Activated T-cell treated with anti-CD3 and anti-CD28 coated beads for 24 hours (primary cell): ENCODE measurements at places on chromosomes 3 and 15.

- DNase-seq: no peak
Observed at GRCh38 chr3:77096966-77097890, 57.3 kb downstream of the ROBO2 start.

- DNase-seq: no peak
Observed at GRCh38 chr3:138043266-138044029, 33.5 kb downstream of the CLDN18 start.

DNA sequence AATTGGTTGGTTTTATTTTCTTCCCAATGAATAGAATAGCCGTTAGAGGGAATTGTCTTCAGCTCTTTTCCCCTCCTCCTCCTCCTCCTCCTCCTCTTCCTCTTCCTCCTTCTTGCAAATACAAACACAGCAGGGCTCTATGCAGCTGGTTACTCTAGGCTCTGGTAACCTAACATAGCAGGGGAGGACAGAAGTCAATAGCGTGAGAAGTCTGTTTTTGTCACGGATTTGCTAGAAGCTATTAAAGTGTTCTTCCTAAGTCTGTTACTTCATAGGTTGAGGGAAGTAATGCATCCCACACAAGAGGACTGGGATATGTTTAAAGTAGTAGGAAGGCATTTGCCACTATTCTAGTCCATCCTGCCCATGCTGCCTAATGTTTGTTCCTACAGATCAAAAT lies 374.7 kb upstream of the TPRG1 start:
- DNase-seq: no peak

GRCh38 chr3:183230826-183231225 lies 22.2 kb upstream of the B3GNT5 start:
- DNase-seq: no peak

GRCh38 chr15:65254356-65254755 lies 32.3 kb downstream of the PARP16 start:
- no peak for DNase-seq

- no peak for DNase-seq
Observed at GRCh38 chr15:43867096-43867495, 40.3 kb downstream of the WDR76 start.

DNA sequence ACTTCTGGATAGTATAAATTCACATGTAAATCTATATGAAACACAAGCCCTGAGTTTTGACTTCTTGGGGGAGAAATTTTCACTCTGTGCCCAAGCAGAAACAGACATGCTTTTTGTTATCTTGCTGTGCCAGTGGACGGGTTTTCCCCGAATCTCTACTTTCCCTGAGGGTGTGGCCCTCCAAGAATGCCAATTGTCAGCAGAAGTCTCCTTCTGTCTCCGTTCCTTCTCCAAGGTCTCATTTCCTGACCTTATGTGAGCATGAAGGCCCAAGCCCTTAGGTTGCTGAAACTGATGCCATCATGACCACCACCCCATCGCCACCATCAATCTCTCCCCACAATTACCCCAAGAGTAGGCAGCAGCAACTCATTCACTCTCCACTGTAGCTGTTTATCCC lies 253.8 kb downstream of the XXYLT1 start:
- no peak for DNase-seq

- no peak for DNase-seq
Observed at GRCh38 chr3:10292505-10293419, at the start of gene GHRL. GHRL (minus strand) TSS chr3:10292947; CDS start chr3:10290180, 2,767 bp downstream.

- DNase-seq: no peak
Observed at GRCh38 chr3:197545571-197545970, 10.2 kb downstream of the BDH1 start.

DNA sequence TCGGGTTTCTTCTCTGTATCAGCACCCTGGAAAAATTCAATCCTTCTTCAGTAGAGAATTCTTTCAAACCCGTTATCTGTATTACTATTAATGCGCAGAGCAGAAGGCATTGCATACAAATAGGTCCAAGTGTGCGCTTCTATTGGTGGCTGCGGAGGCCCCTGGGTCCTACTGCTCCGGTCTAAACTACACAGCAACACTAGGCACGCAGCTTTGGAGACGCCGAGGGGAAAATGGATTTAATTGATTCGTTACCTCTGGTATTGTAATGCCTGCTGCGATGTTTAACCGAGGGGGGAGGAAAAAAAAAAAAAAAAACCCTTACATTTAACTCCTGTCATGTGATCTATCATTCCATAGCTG lies at the start of gene ROBO1:
Gene ROBO1, minus strand, starts transcription at position 94 of the 363 bp plus-strand sequence.
- DNase-seq: no peak

GRCh38 chr3:108251265-108251664 lies 29.0 kb upstream of the IFT57 start:
- no peak for DNase-seq

- no peak for DNase-seq
Observed at GRCh38 chr3:122886251-122886650, 91.4 kb downstream of the SLC49A4 start.

- no peak for DNase-seq
Observed at GRCh38 chr3:78972617-78973301, 795.0 kb downstream of the ROBO1 start.

GRCh38 chr3:74273091-74273490 lies 341.4 kb downstream of the CNTN3 start:
- DNase-seq: no peak

DNA sequence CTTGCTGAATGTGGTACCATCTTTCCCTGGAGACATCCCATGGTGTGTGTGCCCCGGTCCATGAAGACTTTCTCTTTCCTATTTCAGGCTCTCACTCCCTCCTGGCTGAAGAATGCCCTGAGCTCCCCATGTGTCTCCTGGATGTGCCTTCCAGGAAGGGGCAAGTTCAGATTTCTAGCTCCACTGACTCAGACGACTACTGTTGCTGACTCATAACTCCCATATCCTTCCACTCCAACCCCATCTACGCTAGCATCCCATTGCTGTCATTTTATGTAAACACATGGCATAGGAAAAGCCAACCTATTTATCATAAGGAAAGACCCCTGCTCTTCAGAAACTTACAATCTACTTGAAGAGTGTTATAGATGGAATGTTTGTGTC lies 95.0 kb downstream of the ADCY5 start:
- no peak for DNase-seq

DNA sequence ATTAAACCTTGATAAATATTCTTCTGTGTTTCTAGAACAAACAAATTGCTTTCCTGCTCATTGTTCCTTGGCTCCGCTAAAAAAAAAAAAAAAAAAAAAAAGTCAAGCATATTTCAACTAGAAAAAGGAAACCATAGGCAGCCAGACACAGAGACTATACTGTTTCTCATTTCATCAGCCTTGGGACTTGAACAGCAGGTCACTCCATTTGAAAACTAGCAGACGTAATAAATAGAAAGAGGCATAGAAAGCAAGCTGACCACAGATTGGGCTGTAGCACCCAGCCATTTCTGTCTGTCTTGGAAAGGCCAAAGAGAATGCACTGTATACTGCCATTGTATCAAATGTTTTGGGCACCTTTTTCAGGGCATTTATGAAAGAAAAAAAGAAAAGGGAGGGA lies 697.1 kb downstream of the NLGN1 start:
- DNase-seq: no peak

- DNase-seq: no peak
Observed at GRCh38 chr3:71547249-71548198, 36.0 kb downstream of the FOXP1 start.

DNA sequence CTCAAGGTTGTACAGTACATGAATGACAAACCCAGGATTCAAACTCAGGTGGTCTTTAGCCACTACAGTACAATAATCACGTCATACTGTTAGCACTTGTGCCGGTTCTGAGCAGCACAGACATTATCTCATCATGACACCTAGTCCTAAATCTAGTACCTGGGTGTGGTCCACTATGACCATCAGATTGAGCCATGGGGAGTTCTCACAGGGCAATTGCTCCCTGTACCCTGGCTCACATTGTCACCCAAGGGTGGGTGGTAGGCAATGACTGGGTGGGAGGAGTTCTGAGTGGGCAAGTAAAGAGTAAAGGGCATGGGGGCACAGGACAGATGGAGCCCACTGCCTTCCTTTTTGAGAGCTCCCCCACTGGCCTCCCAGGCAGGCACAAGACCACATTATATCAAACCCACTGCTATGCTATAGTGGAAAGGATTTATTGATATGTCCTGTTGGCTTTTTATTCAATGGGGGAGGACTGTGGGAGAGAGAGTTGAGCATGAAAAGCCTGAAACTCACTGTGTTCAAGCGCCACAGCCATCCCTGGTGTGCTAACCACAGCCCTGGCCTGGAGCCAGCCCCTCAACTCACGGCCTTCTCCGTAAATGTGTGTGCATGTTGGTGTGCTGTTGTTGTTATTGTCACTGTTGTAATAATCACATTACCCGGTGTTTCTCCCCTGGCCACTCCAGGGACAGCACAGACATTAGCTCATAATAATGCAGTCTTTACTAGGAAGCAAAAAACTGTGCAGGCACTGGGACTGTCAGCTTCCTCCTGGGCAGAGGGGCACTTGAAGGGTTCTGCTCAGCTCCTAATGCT lies 27.3 kb downstream of the ADCY5 start:
- no peak for DNase-seq

- DNase-seq: peak; percentile 6
Observed at GRCh38 chr15:73346735-73347312, 21.9 kb downstream of the HCN4 start.

GRCh38 chr3:194492001-194492400 lies 5.2 kb upstream of the ATP13A3 start:
- no peak for DNase-seq

- DNase-seq: no peak
Observed at GRCh38 chr15:48536681-48537091, 108.8 kb downstream of the FBN1 start.

DNA sequence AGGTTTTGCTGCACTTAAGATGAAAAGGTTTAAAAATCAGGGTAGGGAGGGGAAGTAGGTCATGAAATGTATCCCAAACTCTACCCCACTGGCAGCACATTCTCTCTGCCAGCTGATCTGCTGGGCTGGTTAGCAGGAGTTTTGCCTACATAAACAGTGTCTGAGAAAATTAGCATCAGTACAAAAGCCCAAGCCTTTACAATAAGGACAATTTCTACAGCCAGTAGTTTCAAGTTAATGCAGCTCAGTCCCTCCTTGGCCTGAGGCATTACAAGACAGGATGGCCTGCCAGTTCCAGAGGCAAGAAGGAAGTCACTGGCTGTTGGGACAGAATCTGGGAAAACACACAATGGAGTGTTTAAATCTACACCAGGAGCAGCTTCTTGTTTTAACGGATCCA lies 32.8 kb downstream of the NCEH1 start:
- DNase-seq: no peak

GRCh38 chr3:49346797-49347251 lies 7.0 kb upstream of the USP4 start:
- no peak for DNase-seq

DNA sequence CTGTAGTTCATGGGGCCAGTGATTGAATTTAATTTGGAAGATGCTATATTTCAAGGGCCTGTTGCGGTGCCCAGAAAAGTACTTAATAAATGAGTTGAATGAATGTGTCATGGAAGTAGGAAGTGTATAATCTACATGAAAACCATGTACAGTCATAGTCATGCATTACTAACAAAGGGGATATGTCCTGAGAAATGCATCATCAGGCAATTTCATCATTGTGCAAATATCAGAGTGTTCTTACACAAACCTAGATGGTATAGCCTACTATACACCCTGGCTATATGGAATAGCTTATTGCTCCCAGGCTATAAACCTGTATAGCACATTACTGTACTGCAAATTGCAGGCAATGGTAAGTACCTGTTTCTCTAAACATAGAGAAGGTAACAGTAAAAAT lies 10.7 kb upstream of the MYO5C start:
- no peak for DNase-seq

DNA sequence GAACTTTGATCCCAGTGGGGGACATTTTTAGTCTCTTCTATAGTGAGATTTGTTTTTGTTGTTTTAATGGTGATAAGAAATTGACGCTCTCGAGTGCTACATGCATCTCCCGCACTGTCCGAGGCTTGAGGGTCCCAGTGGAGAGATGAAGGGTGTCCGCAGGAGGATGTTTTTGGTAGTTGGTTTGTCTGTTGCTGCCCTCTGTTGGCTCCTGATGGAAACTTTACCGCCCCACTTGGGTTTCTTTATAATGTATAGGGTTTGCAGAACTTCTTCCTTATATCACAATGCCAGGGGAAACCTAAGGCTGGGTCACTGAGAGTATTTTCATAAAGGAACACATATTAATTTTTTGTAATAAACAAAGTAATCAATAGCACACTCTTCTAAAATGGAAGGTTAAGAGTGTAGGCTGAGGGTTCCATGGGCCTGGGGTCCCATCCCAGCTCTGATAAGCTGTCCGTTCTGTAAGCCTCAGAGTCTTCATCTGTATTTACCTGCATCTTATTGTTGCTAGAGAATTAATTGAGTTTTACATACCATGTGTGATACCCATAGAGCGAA lies 185.3 kb upstream of the FEZF2 start:
- DNase-seq: no peak

- no peak for DNase-seq
Observed at GRCh38 chr15:98986281-98986680, 21.3 kb downstream of the PGPEP1L start.

DNA sequence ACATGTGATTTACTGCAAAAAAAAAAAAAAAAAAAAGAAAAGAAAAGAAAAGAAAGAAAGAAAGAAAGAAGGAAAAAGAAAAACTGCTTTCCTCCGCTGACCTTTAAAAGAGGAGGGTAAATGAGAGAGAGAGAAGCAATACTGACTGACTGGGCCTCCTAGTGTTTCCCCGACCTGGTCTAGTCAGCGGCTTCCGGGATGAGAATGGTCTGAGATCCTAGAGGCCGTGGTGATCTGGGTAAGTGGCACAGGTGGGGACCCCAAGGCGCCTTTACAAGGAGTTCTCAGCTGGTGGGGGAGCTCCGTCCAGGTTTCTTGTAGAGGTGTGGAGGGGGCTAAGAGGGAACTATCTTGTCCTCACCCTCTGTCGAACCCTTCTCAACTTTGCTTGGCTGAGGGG lies 223.1 kb downstream of the MEIS2 start:
- no peak for DNase-seq

GRCh38 chr3:65576966-65577365 lies 461.8 kb downstream of the MAGI1 start:
- no peak for DNase-seq

GRCh38 chr3:194572143-194572789 lies 61.0 kb downstream of the TMEM44 start:
- DNase-seq: no peak

- DNase-seq: no peak
Observed at GRCh38 chr3:35857004-35857403, 217.7 kb downstream of the ARPP21 start.

GRCh38 chr3:9750556-9751411 lies 1.0 kb downstream of the OGG1 start:
- no peak for DNase-seq

DNA sequence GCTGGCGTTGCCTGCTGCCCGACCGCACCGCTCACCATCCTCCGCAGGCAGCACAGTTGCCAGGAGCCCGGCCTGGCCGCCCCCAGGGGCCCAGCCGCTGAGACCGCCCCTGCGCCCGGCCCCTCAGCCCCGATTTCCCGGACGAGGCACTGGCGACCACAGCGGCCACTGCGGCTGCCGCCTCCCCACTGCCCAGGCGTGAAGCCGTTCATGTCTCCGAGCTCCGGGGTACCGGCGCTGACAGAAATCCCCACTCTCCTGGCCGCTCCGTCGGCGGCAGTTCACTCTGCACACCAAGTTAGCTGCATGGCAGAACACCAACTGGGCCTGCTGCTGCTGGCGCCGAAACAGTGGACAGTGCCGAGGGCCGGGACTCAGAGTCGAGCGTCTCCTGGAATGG lies 8.5 kb downstream of the SELENOT start:
- DNase-seq: no peak

- DNase-seq: no peak
Observed at GRCh38 chr3:148175214-148175613, 522.5 kb upstream of the AGTR1 start.

- DNase-seq: no peak
Observed at GRCh38 chr3:190382082-190382481, 5.9 kb upstream of the CLDN16 start.

- DNase-seq: no peak
Observed at GRCh38 chr3:15327941-15328340, 4.4 kb downstream of the SH3BP5 start.
